Activated CD8-positive, alpha-beta memory T cell treated with anti-CD3 and anti-CD28 coated beads for 1 hour (primary cell): ENCODE measurements at places on chromosomes 5 and 9.

- DNase-seq: no peak
Observed at GRCh38 chr9:419571-420171, 205.0 kb downstream of the DOCK8 start.

GRCh38 chr9:3909966-3910650 lies 384.3 kb upstream of the RFX3 start:
- no peak for DNase-seq

GRCh38 chr9:27462434-27462833 lies 61.7 kb upstream of the IFNK start:
- DNase-seq: no peak

GRCh38 chr5:140992828-140993227 lies 26.6 kb downstream of the PCDHAC2 start:
- DNase-seq: no peak

DNA sequence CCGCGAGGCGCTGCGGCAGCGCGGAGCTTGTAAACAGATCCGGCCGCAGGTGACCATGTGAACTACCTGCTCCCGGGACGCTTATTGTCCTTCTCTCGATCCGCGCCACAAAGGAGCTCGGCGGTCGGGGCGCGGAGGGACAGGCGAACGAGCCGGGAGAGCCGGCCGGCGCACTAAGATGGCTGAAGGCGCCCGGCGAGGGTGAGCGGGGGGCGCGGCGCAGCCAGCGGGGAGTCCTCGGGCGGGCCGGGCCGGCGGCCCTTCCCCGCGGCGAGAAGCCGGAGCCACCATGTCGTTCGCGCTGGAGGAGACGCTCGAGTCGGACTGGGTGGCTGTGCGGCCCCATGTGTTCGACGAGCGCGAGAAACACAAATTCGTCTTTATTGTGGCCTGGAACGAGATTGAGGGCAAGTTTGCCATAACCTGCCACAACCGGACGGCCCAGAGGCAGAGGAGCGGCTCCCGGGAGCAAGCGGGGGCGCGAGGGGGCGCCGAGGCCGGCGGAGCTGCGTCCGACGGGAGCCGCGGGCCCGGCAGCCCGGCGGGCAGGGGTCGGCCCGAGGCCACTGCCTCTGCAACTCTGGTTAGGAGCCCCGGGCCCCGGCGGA lies 535 bp downstream of the JMY start:
- DNase-seq: peak; percentile 8

DNA sequence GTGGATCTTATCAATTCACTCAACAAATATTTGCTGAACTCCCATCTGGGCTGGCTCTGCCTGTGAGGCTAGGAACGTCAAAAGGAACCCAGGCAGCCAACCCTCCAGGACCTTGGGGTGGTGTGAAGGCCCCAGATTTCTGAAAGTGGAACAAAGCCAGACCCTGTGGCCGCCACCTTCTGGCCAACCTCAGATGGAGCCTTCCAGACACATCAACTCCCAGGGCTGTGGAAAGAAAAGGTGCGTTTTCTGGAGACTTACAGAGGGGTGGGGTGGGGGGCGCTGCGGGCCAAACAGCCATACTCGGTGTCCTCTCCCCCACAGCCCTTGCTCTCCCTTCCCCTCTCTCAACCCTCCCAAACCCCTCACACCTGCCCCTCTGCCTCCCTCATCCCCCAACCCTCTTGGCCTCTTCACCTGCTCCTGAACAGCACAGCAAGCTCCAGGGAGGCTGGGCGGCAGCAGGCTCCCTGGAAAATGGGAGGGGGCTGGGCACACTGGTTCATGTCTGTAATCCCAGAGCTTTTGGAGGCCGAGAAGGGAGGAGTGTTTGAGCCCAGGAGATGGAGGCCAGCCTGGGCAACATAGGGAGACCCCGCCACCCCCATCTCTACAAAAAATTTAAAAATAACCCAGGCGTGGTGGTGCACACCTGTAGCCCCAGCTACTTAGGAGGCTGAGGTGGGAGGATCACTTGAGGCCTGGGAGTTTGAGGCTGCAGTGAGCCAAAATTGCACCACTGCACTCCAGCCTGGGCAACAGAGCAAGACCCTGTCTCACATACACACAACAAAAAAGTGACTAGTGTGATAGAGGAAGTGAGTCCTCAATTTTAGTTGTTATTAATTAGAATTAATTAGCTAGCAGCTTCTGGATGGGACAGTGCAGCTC lies 45.0 kb upstream of the PRRC2B start:
- DNase-seq: no peak

DNA sequence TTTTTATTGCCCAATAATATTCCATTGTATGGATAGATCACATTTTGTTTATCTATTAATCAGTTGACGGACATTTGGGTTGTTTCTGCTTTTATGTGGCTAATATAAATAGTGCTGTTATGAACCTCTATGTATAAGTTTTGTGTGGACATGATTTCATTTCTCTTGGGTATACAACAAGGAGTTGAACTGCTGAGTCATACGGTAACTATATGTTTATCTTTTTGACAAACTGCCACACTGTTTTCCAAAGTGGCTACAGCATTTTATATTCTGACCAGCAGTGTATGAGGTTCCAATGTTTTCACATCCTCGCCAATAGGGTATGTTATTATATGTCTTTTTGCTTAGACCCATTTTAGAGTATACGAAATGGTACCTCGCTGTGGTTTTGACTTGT lies 264.3 kb downstream of the RFX3 start:
- DNase-seq: no peak

DNA sequence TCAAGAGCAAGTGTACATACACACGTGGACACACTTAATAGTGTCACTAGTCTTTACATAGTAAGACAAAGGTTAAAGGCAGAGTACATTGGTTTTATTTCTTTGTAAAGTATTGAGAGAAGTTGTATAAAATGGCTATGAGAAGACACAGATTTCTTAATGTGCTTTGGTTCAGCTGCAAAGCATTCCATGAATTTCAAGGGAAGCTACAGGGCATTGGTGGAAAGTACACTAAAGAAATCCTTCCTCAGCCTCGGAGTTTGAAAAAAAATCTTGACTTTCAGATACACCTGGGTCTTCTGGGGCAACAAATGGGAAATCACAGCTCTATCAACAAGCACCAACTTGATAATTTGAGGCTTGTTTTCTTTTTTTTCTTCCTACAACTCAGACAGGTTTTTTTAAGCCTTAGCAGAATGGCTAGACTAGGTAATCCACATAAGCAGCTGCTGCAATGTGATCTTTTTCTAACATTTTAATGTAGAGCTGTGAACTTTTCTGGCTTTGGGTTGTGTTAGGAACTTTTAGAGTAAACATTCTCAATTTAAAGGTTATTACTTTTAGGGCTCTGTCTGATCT lies 140.4 kb upstream of the FST start:
- no peak for DNase-seq

- no peak for DNase-seq
Observed at GRCh38 chr5:167582886-167583285, 708.6 kb upstream of the WWC1 start.

DNA sequence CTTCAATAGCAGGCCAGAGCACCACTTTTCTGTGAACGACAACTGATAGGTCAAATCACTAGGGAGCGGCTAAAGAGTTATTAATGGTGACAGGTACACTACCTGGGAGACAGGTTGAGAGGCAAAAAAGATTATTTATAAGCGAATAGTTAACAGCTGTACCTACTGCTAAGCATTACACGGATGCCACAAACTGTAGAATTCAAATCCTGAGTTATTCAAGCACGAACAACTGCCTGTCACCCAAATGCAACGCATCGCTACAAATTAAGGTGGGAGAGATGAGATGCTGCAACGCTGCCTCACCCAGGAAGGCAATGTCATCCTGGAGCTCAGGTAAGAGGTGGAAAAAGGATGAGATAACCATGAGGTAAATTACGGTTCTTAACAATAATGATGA lies 342.9 kb downstream of the BNC2 start:
- DNase-seq: no peak

GRCh38 chr9:14021871-14022525 lies 291.9 kb downstream of the NFIB start:
- DNase-seq: no peak

GRCh38 chr5:56735849-56736641 lies 79.3 kb upstream of the MAP3K1 start:
- DNase-seq: no peak

GRCh38 chr5:32503261-32503660 lies 58.7 kb upstream of the ZFR start:
- DNase-seq: no peak

GRCh38 chr5:155919126-155919525 lies 407.8 kb upstream of the SGCD start:
- DNase-seq: no peak

GRCh38 chr9:68597362-68597997 lies 56.8 kb upstream of the TMEM252 start:
- DNase-seq: no peak

DNA sequence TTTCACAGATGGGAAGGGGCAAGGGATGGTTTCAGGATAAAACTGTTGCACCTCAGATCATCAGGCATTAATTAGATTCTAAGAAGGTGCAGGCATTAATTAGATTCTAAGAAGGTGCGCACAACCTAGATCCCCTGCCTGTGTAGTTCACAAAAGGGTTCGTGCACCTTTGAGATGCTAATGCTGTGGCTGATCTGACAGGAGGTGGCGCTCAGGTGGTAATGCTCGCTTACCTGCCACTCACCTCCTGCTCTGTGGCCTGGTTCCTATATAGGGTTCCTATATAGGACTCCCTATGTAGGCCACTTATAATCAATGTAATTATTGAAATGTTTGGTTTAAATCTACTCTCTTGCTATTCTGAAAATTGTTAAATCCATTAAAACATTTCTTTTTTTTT lies 171.0 kb downstream of the MSX2 start:
- DNase-seq: no peak

DNA sequence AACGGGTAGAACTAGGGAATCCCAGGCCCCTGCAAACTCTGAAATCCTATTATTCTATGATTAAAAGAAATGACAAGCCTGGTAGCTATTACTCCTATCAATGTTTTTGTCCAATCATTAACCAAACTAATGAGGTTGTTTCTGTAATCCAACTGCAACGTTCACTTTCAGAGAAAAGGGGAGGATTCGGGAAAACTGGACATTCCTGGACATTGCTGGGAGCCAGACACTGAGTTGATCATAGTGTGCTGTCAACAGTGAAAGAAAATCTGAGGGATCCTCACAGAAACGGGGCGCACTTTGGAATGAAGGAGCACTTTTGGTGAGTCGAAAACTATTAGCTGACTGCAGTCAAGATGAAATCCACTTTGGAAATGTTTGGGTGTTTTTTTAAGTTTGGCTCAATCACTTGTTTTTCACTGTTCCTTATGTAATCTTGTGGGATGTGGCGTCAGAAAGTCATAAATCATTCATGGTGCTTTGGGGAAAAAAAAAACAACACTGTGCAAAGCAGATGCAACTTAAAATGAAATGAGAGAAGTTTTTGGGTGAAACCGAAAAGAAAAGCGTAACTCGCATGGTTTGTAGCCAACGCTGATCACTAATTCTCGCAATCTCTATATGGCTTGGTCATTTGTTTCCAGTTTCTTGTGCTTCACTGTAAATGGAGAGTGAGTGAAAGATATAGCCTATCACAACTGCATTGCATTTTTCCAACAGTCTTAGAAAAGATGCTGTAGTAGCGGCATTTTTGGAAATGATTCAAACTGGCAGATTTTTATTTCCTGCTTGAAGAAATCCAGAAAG lies 51.2 kb upstream of the ADRA1B start:
- no peak for DNase-seq

DNA sequence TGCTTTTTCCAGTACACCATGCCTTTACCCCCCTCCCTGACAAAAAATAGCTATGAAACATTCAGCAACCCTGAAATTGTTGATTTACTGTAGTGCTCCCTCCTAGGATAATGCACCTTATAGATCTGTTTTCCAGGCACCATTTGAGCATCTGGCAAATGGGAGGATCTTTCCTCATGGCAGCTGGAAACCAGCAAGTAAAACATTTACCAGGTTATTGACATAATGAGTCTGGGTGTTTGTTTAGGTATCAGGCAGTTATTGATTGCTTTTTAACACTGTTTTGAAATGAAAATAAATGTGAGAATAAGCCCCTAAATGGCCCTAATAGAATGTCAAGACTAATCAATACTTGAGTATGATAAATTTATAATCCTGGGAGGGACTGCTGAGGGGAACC lies 57.3 kb upstream of the KLF4 start:
- DNase-seq: no peak

GRCh38 chr5:17243287-17244063 lies 26.0 kb downstream of the BASP1 start:
- DNase-seq: no peak

DNA sequence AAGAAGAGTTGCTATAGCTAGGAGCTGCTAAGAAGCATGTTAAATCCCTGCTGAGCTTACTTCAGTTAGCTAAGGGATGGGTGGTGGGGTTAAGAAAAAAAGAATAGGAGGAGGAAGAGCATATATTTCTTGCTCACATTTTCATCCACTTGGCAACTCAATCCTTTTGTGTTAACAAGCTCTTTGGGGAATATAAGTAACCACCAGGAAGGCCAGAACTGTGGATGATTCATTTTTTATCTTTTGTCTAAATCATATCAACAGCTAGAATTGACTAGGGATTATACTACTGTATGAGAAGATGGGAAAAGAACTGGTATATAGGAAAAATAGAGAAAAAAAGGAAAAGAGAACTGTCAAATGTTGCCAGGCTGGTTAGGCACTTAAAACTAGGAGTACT lies 555.3 kb upstream of the ARRDC3 start:
- no peak for DNase-seq

- no peak for DNase-seq
Observed at GRCh38 chr5:180370861-180371641, 17.9 kb upstream of the GFPT2 start.

DNA sequence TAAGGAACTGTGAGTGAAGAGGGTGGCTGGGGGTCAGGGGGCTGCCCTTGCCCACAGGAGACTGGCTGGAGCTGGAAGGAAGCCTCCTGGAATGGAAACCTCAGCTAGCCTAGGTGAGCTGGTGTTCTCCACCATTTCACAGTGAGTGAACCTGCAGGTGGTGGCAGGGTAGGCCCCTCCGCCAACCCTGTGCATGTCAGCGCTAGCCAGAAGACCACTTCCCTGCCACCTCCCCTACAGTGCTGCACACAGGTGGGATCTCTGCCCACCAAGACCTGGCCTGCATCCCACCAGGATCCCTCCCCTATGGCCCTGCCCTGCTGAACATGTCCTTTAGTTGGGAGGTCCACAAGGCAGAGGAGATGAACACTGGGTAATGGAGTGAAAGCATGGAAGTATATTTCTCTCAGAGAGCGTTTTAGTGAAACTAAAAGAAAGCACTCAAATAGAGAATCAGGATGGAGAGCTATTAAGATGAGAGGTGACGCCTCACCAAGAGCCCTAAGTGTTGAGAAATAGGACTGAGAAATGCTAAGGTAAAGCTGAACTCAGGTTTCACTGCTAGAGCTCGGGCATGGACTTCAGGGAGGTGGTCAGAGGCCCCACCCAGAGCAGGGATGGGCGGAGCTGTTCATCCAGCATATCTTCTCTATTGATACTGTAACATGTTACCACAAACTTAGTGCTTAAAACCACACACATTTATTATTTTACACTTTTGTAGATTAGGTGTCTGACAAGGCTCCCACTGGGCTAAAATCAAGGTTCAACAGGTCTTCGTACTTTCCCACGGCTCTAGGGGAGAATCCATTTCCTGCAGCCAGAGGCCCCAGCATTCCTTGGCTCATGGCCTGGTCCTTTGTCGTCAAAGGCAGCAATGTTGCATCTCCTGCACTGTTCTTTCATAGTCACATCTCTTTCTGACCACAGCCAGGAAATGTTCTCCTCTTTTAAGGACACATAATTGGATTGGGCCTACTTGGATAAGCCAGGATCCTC lies 83.2 kb downstream of the DIRAS2 start:
- DNase-seq: no peak

- no peak for DNase-seq
Observed at GRCh38 chr5:59245198-59245597, 648.3 kb downstream of the PDE4D start.

- no peak for DNase-seq
Observed at GRCh38 chr5:147859962-147860640, 18.4 kb upstream of the SCGB3A2 start.

- no peak for DNase-seq
Observed at GRCh38 chr5:22542340-22542739, 310.8 kb downstream of the CDH12 start.
